ENCODE measurements at places on chromosomes 11 and 22.

GRCh38 chr11:19332476-19332875 is 91.7 kb upstream of the E2F8 start:
- DNase-seq: no peak

DNA sequence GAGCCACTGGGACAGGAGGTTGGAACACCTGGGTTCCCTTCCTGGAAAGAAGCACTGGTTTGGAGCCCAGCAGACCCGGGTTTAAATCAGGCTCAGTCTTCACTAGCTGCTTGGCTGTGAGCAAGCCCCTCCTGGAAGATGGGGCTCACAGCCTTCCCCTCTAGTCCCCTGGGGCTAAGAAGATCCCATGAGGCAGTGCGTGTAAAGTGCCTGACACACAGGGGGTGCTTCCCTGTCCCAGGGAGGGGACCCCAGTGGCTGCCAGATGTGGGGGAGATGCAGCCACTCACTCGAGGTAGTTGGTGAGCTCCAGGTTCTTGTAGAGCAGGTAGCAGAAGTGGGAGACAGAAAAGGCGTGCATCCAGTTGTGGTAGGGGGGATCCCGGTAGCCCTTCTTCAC is 93.2 kb downstream of the PDE2A start:
- no peak for DNase-seq

GRCh38 chr11:62874851-62875250 is 5.8 kb upstream of the SLC3A2 start:
- no peak for DNase-seq

GRCh38 chr11:72239849-72240460 is 4.0 kb downstream of the PHOX2A start:
- no peak for DNase-seq

GRCh38 chr11:133269267-133269666 is 263.0 kb downstream of the OPCML start:
- DNase-seq: no peak

All from SW480 (cell line).